ENCODE measurements at places on chromosomes 16 and 17.

GRCh38 chr17:77427391-77427991 is 286.7 kb downstream of the SEC14L1 start:
- no peak for DNase-seq

- DNase-seq: no peak
Measured at GRCh38 chr17:6502142-6502541, 54.2 kb downstream of the PITPNM3 start.

DNA sequence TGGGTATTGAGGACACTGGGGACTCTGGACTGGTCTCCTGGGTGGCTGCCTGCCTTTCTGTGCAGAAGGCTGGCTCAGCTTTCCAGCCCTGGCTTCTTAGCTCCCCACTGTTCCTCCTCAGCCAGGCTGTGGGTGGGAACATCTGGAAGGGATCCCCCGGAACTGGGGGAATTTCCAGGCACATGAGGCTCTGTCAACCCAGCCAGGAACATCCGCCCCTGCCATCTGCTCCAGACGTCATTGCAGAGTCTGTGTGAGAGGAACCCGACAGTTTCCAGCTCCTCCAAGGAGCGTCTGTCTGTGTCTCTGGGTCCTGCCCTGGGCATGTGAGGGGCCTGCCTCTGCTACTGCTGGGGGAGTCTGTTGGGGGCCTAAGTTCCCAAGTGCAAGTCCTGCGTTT is 36.2 kb upstream of the CRHR1 start:
- peak; percentile 2 for DNase-seq

DNA sequence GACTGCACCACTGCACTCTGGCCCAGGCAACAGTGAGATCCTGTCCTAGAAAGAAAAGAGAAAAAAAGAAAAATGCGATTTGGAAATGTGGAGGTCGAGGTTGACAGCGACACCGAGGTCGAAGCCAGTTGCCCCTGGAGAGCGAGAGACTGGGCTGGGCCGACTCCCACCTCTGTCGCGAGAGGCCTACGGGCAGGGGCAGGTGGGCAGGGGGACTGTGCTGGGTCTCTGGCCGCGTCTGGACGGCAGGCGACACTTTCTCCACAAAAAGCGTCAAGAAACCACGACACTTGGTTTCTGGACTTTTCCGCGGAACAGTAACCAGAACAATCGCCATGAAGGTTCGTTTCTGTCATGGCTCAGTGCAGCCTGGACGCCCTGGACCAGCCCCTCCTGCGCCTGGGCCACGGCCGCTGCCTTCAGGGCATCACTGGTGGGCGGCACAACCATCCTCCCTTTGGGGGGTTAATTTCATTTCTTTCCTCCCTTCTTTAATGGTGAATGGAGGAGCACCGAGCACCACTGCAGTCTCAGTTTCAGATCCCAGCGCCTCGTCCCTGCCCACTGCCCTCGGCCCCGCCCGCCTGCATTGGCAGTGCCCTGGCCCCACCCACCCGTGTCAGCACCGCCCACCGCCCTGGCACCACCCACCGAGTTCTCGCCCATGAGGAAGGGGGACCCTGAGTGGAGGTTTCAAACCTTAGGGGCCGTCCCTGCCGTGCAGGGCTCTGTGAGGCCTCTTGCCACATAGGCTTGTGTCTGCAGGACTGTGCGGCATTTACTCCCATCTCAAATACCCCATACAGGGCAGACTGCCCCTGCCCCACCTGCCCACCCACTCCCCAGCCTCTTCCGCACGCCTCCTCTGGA is 18.5 kb upstream of the CDH15 start:
- no peak for DNase-seq

- no peak for DNase-seq
Measured at GRCh38 chr17:73378974-73379470, 67.2 kb upstream of the CDC42EP4 start.

GRCh38 chr16:19883296-19883965 is 1.2 kb downstream of the GPRC5B start:
- DNase-seq: no peak

DNA sequence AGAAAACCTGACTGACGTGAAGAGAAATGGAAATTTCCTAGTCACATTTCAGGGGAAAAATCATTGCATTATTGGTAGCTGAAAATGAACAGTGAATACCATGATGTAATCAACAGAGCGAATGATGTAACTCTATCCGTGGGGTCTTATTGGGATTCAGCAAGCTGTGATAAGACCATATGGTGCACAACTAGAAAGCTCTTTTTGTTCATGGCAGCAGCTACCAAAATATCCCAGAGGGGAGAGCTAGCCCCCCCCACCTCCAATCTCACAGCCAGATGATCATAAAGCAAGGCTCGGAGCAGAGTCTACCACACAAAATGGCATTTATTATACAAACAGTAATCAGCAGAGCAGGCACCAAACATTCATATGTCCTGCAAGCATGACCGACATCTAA is 22.2 kb upstream of the DNAH17 start:
- DNase-seq: no peak

DNA sequence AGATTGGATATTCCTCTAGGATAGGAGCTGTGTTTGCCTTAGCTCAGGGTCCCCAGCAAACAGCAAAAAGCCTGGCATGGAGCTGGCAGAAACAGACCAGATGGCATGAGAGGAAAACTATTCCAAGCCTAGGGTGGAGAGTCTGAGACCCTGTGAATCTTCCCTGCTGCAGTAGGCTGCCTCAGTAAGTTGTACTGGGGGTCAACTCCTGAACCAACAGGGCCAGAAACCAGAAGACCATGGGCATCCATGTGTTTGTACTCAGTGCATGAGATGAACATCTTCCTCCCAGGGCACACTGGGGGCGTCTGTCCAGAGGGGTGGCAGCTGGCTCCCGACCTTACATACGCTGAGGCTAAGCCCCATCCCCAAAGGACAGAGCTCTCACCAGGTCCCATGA is 214.4 kb downstream of the C16orf78 start:
- no peak for DNase-seq

DNA sequence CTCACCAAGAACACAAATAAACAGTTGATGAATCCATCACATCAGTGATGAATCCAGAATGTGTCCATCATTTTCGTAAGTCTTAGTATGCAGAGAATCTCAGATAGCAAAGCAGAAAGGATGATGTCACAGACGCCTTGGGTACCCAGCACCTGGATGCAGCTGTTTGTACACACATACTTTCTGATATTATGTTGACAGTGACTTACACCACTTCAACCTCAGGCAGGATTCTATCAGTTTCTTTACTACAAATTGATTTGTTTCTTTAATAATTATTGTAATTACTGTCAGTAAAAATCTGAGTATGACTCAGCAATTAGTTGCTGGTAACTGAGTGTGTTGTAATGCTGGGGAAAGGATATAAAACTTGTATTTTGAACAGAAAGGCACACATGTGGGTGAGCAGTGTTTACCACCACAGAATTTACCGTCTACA is 159.8 kb downstream of the RPTOR start:
- no peak for DNase-seq

Measured in HFF-Myc (cell line).